Ammon's horn (tissue), 1 donor: ENCODE measurements at places on chromosomes 5 and 9.

DNA sequence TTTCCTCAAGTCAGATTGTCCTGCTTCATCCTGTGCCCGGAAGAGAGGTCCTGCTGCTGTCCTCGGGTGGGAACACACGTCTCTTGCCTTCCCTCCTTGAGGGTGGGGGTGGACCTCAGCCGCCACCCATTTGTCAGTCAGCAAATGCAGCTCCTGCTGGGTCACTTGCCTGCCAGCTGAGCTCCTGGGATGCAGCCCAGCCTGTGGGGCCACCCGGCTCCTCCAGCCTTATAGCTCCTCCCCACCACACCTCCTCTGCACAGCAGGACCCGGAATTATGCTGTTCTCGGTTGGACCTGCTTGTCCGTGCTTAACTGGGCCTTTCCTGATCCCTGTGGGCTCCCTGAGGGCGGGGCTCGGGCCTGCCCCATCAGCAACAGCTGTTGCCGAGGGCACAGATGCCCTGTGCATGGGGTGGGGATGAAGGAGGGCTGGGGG, 52.7 kb downstream of the RXRA start:
- peak; percentile 57 for DNase-seq

- peak; percentile 77 for DNase-seq
Measured at GRCh38 chr9:113011911-113012381, at the start of gene ZNF883. Gene ZNF883, minus strand, starts transcription at chr9:113012192.

DNA sequence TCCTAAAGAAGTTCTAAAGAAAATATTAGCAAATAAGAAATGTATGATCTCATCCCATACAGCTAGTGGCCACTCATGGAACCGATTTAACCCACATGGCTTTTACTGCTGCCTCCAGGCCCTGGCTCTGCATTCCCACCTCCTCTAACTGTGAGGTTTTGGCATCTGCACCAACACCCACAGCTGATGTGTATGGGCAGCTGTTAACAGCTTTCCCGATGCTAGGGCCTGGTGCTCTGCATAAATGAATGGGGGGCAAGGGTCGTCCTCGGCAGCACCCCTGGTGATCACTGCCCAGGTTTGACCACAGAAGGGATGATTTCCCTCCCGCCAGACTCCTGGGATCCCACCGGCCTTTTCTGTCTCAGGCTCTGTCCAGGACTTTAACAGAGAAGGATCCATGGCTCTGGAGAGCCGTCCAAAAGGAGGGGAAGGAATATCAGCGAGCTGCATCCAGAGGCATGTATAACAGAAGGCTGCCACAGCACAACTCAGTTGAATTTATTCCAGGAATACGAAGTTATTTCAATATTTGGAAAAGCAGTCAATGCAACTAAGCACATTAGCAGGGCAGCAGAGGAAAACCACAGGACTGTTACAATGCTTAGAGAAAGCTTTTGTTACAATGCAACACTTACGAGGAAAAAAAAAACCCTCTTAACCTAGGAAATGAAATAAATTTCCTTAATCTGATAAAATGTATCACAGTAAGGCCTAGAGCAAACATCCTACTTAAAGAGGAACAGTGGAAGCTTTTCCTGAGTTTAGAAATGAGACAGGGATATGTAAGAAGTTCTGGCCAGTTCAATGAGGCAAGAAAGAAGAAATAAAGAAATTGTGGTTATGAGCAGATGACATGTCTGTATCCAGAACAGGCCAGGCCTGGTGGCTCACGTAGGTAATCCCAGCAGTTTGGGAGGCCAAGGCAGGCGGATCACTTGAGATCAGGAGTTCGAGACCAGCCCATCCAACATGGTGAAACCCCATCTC, 63.1 kb downstream of the NACC2 start:
- no peak for DNase-seq

- DNase-seq, result no peak
Measured at GRCh38 chr5:76413746-76414145, 10.7 kb downstream of the IQGAP2 start.

GRCh38 chr5:105015098-105015497, 1452.5 kb upstream of the NUDT12 start:
- no peak for DNase-seq

DNA sequence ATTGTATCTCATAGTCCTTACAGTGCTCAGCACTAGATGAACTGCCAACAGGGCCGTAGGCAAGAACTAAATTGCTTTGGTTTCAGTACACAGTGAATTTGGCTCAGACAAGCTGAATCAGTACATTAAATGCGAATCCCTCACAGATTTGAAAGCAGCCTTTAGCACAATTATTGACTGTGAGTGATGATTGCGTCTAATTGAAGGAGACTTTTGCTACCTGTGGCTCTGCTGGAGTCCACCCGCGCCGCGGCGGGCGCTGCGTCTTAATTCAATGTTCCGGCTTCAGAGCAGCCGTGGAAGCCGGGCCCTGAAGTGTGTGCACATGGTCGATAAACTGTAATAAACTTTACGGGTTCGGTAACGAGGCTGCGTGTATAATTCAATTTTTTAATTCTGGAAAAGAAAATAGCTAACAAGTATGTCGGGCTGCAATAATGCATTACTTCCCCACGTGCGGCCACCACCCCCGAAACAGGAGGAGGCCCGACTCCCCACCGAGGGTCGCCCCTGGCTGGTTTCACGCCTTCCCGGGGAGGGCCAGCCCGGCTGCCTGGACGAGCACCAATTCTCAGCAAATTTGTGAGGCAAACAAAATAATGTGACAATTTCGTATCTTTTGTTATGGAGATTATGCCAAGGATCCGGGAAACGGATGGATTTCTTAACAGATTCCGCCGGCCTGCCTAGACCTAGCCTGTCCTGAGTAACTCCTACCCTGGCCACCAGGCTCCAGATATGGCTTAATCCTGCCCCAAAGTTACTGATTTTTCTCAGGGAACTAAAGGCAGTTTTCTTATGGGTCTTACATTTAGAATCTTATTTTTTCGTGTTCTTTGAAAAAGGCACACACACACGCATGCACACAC, 269.4 kb upstream of the IRX1 start:
- DNase-seq, result no peak

DNA sequence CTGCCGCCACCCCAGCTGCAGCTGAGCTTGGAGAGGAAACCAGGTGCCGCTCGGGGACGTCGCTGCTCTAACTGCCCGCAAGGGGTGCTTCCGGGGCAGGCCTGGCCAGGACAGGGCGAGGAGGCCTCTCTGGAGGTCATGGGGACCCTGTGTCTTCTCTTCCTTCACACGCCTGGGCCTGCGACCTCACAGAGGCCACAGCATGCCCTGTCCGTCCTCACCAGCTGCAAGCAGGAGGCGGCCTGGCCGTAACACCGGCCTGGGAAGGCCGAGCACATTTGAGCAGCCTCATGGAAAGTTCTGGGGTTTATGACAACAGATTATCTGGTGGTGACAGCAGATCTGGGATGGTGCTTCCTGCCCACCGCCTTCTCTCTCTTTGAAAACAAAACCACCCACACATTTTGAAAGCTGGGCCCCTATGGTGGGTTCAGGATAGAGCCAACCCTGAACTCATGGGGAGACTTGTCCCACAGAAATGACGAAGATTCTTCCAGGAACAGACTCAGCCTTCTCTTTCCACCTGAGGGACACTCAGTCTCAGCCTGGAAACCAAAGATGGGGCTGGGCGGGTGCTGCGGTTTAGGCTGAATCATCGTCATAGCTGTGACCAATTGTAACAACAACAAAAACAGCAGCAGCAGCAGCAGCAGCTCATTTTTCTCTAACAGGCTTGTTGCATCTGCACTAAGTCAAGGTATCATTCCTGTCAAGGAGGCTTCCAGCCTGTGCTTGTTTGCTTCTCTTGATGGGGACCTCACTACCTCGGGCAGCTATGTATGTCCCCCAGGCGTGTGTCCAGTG, 99.6 kb upstream of the RAPGEF1 start:
- DNase-seq, result no peak

GRCh38 chr5:168697034-168697720, 118.0 kb upstream of the PANK3 start:
- no peak for DNase-seq

DNA sequence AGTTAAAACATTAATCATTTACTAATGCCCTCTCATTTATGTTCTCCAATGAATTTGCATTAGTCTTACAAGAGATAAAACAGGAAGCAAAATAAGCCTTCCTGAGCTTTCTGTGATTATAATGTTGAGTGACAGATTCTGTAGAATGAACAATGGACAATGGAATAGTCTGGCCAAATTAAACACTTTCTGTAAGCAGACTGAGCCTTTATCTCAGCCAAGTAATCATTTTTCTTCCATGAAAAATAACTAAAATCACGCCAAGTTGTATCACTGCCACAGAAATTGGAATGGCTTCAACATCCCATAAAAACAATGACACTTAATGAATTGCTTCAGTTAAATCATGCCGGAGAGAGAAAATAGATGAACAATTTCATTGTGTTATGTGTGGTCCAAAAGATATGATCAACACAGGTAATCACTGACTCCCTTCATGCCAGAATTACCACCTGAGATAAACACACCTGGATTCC, 63.0 kb downstream of the TSSK1B start:
- no peak for DNase-seq

DNA sequence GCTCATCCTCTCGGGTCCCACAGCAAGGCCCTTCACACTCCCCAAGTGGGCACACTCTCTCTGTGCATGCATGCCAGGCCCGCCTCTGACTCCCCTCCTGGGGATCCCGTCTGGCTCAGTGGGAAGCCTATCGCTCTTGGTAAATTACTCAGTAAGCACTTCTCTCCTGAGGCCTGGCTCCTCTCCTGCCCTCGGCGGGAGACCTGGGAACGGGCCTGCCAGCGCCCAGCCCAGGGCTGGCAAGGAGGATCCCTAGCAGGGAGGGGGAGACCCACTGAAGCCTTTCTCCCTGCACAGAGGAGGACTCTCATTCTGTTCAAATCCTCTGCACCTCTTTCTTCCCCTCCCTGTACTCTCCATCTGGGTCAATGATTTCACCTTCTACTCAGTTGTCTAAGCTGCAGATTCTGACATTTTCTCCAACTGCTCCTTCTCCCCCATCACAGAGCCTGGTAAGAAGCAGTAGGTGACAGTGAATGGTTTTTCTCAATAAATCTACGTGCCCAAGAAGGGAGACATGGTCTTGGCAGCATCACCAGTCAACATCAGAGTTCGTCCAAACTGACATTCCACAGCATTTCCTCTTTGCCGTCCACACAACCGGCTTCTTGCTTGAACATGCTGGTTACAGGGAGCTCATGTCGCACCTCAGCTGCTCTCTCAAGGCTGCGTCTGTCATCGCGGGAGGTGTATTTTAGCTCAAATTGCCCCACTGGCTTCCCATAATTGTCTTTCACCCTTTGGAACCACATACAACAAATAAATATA, 81.9 kb downstream of the GPR21 start:
- no peak for DNase-seq

GRCh38 chr5:178624631-178625546, 2.0 kb downstream of the CLK4 start:
- no peak for DNase-seq

- DNase-seq, result peak; percentile 66
Measured at GRCh38 chr5:11415751-11416150, 488.5 kb downstream of the CTNND2 start.

DNA sequence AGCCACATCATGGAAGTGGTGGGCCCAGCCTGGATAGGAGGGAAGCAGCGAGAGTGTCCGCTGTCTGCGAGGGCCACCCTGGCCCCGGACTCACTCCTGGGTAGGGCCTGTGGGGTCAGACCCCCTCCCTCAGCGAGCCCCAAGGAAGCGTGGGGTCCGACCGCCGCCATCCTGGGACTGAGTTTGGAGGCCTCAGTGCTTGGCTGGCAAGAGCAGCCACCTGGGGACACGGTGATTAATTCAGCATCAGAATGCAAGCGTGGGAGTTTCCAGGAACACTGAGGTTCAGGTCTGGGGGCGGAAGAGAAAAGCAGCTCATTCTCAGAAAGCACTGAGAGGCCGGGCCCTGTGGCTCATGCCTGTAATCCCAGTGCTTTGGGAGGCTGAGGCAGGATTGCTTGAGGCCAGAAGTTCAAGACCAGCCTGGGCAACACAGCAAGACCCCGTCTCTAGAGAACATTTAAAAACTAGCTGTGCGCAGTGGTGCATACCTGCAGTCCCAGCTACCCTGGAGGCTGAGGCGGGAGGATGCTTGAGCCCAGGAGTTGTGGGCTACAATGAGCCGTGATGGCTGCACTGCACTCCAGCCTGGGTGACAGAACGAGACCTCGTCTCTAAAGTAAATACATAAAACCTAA, 18.3 kb upstream of the CAMSAP1 start:
- DNase-seq, result peak; percentile 38

DNA sequence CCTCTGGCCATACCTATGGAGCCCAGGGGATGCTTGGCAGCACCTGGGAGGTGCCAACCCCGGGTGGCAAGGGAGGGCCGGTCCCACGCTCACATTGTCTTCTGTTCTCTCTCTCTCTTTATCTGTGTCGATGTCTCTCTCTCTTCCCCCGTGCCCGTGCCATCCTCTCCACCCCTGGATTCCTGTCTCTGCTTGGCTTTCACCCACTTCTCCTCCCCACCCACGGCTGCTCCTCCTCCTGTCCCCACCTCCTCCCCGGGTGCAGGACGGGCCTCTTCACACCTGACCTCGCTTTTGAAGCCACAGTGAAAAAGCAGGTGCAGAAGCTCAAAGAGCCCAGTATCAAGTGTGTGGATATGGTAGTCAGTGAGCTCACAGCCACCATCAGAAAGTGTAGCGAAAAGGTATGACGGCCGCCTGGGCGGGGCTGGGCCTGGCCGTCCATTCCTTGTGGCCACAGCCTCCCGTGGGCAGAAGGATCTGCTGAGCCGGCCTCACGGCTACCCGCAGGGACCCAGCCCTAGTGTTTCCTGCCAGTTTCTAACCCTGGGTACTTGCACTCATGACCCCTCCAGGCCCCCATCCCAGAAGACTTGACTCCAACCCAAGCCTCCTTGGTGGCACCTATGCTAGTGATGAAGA, 22.7 kb downstream of the DNM1 start:
- DNase-seq, result no peak

DNA sequence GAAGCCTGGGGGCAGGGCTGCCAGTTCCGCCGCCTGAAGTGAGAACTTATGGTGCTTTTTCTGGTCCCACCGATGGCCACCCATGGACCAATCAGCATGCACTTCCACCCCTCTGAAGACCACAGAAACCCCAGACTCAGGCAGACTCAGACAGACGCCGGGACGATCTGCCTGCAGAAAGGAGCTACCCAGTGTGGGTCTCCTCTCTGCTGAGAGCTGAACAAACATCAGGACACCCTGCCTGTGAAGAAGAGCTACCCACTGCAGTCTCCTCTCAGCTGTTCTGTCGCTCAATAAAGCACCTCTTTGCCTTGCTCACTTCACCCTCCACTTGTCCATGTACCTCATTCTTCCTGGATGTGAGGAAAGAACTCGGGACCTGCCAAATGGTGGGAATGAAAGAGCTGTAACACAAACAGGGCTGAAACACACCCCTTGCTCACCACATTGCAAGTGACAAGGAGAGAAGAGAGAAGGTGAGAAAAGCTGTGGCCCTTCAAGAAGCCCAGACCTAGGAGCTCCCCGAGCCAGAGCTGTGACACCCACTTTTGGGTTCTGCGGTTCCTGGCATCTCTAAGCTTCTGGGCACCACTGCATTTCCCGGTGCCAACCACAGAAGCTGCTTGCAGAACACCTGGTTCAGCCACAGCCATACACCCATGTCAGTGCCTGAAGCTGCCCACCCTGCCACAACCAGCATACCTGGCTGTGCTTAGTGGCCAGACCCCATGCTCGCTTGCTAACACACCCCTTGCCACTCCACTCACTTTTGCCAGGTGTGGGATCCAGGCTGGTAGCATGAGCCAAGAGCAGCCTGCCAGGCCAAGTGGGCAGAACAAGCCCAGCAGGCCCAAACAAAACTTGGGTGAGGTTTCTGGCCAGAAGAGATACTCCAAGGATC, 114.3 kb upstream of the TSLP start:
- DNase-seq, result no peak

GRCh38 chr5:148973455-148973854, 89.4 kb downstream of the SH3TC2 start:
- DNase-seq, result no peak
